ENCODE measurements at places on chromosomes 4 and X.

GRCh38 chrX:51860679-51861078, 32.7 kb upstream of the MAGED1 start:
- no peak for DNase-seq

GRCh38 chrX:40816906-40817305, 81.6 kb upstream of the MED14 start:
- no peak for DNase-seq

DNA sequence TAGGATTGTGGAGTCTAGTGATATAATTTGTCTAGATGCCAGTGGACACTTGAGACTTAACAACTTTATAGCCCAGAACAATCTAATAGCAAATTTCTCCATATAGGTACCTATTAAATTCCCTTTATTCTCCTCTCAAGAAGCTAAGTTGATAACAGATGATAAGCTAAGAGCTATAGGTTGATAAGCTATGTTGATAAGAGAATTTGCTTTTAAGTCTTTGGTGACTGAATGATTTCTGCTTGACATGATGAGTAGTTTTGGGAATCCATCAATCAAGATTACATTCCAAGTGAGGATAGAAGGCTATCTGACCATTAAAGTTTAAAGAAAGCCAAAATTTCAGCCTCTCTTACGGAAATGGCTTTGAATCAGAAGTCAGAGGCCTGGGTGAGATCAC, 131.6 kb downstream of the EMCN start:
- no peak for DNase-seq

DNA sequence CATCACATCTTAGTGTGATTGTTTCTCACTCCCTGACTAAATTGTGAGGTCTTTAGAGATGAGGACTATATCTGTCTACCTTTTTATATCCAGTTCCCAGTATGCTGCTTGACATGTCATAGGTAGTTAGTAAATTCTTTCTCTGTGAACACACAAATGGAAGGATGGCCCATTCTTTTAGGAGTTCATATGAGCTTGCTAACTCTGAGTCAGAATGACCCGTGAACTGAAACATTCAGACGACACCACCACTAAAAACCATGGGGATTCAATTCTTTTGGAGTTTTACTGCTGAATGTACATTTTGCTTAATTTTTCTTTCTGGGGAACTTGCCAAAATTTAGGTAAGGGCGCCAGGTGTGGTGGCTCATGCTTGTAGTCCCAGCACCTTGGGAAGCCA, 13.9 kb downstream of the OFD1 start:
- DNase-seq, result no peak

GRCh38 chrX:23643020-23643419, 24.3 kb upstream of the PRDX4 start:
- DNase-seq, result no peak

DNA sequence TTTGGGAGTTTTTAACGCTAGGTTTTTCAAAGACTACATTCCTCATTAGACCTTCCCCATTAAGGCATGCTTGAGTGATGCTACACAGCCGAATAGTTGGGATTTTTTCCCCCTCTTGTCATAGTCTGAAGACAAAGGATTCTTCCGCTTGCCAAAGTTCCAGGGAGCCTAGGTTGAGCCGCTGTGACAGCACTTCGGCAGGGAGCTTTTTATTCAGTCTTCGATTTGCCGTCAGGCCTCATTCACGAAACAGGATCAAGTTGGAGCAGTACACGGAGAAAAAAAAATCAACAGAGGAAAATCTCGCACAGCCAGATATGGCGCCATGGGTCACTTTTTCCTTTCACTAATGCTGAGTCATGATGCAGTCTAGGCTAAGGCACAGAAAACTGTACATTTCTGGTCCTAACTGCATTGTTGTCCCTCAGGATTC, 24.3 kb downstream of the SHROOM3 start:
- no peak for DNase-seq

GRCh38 chr4:112951362-112952312, 97.8 kb upstream of the ANK2 start:
- DNase-seq, result no peak

GRCh38 chrX:134174859-134175258, 62.1 kb upstream of the CCDC160 start:
- DNase-seq, result no peak

- no peak for DNase-seq
Measured at GRCh38 chr4:95867919-95868318, 28.0 kb downstream of the PDHA2 start.
